ENCODE measurements at places on chromosomes 3 and 15.

- DNase-seq = no peak
These were observed 70.4 kb downstream of the ADCY5 start for GRCh38 chr3:123378409-123378915.

GRCh38 chr3:148954981-148955380 is 36.4 kb upstream of the GYG1 start:
- DNase-seq = no peak

GRCh38 chr3:40328374-40328773 is 18.9 kb downstream of the EIF1B start:
- no peak for DNase-seq

DNA sequence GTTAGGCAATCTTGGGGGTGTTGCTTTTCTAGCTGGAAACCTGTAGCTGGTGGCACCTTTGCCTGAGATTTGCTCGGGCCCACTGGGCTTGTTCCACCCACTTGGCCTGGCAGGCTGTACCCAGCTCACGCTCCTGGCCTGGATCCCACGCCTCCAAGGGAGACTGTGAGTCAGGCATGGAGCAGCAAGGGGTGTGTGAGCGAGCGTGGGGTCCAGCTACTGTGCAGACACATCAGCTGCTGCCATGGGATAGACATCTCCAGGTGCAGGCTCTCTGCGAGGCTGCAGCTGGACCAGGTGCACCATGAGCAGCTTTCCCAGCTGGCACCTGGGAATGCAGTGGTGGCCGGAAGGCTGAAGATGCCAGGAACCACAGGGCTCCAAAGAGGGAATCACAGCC is 36.0 kb downstream of the NR1D2 start:
- DNase-seq = no peak

DNA sequence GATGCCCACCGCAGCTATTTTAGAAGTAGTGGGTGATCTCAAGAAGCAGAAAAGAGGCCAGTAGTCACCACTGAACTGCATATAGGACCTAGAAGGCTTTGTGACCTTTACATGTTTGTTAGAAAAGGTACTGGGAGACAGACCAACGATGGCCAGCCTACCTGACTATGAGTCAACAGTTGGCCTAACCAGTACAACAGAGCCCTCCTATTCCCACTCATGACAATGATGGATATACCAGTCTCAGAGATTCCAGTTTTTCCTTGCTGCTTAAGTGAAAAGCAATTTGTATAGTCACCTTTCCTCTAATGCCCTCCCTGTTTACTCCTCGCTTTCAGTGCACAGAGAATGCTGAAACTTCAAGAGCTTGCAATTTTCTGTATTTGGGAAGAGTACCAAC is 86.6 kb upstream of the PPIB start:
- no peak for DNase-seq

- no peak for DNase-seq
These were observed 70.6 kb downstream of the ATP13A4 start for GRCh38 chr3:193483988-193484539.
